ENCODE measurements at places on chromosomes 2 and 18. TPM values are rescaled to one million over a fixed set of nuclear protein-coding genes. Genes with fewer than 3 reads are reported as not detected.

DNA sequence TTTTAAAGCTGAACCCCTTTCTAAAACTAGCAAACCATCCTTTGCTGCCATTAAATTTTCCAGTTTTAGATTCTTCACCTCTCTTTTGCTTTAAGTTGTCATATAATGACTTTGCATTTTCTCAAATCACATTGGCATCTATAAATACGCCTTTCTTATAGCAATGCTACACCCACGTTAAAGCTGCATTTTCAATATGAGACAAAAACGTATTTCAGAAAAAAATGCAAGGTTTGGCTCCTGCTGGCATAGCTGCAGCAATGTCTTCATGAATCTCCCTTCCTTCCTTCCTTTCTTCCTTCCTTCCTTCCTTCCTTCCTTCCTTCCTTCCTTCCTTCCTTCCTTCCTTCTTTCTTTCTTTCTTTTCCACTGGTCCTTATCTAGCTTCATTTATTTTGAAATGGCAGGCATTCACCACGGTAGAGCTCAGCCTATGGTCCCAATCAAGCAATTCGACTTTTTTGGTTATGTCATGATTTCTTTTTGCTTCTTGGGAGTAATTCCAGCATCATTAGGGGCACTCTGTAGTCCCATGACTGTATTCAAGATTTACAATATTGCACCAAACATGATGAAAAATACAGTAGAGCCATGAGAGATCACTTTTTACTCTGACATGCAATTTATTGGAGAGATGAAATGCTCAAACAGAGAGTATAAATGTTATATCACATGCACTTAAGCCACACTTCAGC, 8.8 kb upstream of the UGT1A10 start:
- no peaks in the 10 kb centered on the region for H3K4me1 ChIP-seq
- no peaks in the 10 kb centered on the region for H3K27me3 ChIP-seq
- no peak overlapping the region for H3K27ac ChIP-seq
- no peak overlapping the region for H3K4me3 ChIP-seq
- no peak for DNase-seq

DNA sequence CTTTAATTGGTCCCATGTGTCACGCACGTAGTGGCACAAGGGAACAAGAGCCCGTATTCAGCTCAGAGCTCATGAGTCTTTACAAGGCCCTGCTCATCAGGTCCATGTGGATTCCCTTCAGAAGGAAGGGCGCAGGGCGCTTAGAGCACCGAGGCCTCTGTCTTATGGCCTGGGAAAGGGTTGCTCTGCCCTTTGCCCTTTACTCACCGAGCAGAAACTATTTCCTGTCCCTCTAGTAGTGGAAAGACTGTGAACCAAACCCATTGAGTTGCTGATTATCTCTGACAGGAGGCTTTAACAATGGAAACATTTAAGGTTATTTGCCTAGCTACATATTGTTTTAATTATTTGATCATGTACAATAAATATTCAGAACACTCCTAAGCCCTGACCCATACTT, 102.0 kb upstream of the ACAA2 start:
- no peaks in the 10 kb centered on the region for H3K36me3 ChIP-seq
- H3K4me1 ChIP-seq, result no peaks in the 10 kb centered on the region
- DNase-seq, result no peak

GRCh38 chr2:56615760-56616159, 432.0 kb downstream of the CCDC85A start:
- no peaks in the 10 kb centered on the region for H3K36me3 ChIP-seq
- no peaks in the 10 kb centered on the region for H3K27me3 ChIP-seq
- no peaks in the 10 kb centered on the region for H3K4me1 ChIP-seq
- no peak overlapping the region for H3K27ac ChIP-seq

GALNT3 gene
- total RNA-seq, result 0.29 TPM

GRCh38 chr2:7363906-7364305, 446.7 kb downstream of the RNF144A start:
- no peaks in the 10 kb centered on the region for H3K27me3 ChIP-seq
- H3K4me3 ChIP-seq, result no peak overlapping the region
- H3K27ac ChIP-seq, result no peak overlapping the region
- DNase-seq, result no peak
- H3K4me1 ChIP-seq, result no peaks in the 10 kb centered on the region

DNA sequence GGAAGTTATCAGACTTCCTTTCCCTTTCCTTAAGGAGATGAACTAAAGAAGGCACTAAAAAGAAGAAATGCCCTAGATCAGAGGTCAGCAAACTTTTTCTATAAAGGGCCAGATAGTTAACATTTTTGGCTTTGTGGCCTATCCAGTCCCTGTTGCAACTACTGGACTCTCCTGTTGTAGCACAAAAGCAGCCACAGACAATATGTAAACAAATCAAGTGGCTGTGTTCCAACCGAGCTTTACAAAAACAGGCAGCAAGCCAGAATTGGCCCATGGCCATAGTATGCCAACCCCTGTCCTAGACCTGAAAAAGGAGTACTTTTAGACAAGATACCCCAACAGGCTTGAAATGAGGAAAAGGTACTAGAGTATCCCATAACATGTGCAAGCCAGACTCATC, 10.9 kb downstream of the NHEJ1 start:
- H3K36me3 ChIP-seq, result no peaks in the 10 kb centered on the region
- DNase-seq, result no peak
- H3K27ac ChIP-seq, result no peak overlapping the region
- H3K27me3 ChIP-seq, result no peaks in the 10 kb centered on the region
- no peaks in the 10 kb centered on the region for H3K4me1 ChIP-seq

DNA sequence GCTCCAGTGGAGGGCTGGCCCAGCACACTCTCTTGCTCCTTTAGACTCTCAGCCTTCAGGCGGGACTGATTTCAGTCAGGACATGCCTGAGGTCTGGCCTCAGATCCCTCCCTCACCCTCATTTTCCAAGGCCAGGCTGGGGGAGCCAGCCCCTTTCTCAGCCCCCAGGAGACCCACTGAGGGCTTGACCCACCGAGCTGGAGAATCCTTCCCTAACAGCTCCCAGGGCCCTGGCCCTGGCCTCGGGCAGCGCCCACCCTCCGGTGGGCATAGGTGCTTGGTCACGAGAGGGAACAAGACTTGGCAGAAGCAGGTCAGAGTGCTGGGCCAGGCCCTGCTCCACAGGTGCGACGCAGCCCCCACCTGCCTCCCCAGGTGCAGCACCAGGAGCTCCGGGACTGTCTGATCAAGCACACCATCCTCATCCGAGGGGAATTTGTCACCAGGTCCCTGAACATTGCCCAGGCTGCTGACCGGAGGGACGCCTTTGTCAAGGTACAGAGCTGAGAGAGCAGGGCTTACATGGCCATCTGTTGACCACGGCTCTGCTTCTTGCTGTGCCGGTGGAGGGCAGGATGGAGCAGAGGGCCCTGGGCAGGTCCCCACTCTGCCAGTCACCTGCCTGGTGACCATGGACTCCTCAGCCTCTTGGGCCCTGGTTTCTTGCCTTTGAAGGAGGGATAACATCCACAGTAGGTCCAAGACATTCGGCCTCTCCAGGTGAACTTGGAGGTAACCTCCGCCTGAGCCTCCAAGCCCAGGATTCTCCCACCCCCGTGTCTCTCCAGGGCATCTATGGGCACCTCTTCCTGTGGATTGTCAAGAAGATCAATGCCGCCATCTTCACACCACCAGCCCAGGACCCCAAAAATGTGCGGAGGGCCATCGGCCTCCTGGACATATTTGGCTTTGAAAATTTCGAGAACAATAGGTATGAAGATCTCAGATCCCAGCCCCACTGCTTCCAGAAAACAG, 46.3 kb downstream of the MYO7B start:
- no peak overlapping the region for H3K4me3 ChIP-seq
- no peaks in the 10 kb centered on the region for H3K36me3 ChIP-seq
- H3K27ac ChIP-seq, result no peak overlapping the region

DNA sequence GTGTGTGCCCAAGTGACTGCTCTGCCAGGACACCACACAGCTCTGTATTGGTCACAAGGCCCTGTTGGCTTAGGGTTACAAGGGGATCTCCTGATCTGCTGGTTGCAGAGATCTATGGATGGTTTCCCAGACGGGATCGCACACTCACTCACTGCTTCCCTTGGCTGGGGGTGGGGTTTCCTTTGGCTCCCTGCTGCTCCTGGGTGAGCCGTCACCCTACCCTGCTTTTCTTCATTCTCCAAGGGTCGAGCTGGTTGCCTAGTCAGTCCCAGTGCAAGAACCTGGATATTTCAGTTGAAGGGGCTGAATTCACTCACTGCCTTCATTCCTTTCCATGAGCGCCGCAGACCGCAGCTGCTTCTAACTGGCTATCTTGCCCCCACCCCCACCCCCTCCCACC, 56.3 kb downstream of the GTF3C3 start:
- H3K27me3 ChIP-seq, result no peaks in the 10 kb centered on the region
- H3K36me3 ChIP-seq, result no peaks in the 10 kb centered on the region
- H3K4me1 ChIP-seq, result no peaks in the 10 kb centered on the region
- DNase-seq, result no peak
- no peak overlapping the region for H3K27ac ChIP-seq

- peak; percentile 15 for DNase-seq
- no peak overlapping the region for H3K27ac ChIP-seq
- H3K4me1 ChIP-seq, result no peaks in the 10 kb centered on the region
- H3K36me3 ChIP-seq, result no peaks in the 10 kb centered on the region
- no peaks in the 10 kb centered on the region for H3K27me3 ChIP-seq
- H3K4me3 ChIP-seq, result no peak overlapping the region
Observed at GRCh38 chr2:219638948-219639755, 11.7 kb downstream of the SLC4A3 start.

EML6 gene
- total RNA-seq, result 1.6 TPM
